Activated naive CD4-positive, alpha-beta T cell (primary cell): ENCODE measurements at places on chromosomes 12 and 14.

DNA sequence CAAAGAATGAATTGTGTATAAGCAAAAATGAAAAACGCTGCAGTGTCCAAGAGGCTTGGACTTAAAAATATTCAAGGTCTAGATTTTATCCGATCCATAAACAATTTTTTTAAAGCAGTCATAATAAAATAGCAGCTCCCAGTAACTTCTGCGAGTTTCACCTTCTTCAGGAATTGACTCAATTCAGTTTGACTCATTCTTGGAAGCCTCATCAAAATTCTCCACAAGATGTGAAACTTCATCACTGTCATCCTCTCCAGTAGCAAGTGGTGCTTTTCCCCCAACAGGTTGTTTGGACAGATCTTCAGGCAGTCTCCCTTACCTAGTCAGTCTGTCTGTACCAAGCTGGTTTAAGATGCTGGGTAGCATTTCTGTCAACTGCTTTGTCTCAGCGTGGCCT is 93.5 kb upstream of the FOXG1 start:
- no peak for DNase-seq

- DNase-seq: no peak
Observed at GRCh38 chr12:79420146-79420618, 270.6 kb downstream of the PAWR start.

DNA sequence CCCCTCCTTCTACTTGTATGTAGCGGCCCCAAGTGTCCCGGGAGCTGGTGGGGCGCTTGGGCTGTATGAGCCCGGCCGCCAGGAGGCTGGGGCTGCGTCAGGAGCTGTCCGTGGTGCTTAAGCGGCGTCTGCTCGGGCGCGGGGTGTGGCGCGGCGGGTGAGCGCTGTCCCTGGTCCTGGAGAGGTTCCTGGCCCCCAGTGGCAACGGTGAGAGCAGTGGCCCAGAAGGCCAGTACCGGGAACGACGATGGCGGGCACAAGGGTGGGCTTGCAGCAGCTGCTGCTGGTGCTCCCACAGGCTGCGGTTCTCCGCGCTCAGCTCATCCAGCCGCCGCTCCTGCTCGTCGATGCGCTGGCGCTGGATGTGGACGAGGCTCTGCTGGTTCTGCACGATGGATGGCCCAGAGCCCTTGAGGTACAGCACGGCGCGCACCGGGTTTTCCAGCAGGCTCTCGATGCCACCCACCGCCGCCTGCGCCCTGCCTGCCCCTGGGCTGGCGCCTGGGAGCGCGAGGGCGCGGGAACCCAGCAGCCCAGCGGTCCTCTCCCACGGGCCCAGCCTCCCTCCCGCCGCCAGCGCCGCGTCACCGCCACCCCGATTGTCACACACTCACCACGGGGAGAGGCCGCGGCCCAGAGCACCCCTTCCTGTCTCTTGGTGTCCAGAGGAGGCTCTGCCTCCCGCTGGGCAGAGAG is 41.9 kb upstream of the FKBP4 start:
- DNase-seq: peak; percentile 69

GRCh38 chr12:107228076-107228475 is 134.7 kb upstream of the CRY1 start:
- DNase-seq: no peak

DNA sequence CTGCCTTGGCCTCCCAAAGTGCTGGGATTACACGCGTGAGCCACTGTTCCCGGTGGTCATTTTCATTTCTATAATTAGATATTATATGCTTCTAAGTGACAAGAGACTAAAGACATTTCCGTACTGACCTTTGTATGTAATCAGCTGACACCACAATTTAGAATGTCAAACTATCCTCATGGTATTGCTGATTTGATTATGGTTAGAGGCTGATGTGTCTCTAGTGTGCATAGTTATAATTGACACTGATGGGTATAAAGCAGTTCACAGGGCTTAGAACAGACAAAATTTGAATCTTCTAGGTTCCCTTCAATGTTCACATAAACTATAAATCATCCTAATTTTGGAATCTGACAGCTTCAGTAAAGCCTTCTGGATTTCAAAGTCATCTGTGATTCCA is 192.7 kb downstream of the PTPRO start:
- DNase-seq: no peak

DNA sequence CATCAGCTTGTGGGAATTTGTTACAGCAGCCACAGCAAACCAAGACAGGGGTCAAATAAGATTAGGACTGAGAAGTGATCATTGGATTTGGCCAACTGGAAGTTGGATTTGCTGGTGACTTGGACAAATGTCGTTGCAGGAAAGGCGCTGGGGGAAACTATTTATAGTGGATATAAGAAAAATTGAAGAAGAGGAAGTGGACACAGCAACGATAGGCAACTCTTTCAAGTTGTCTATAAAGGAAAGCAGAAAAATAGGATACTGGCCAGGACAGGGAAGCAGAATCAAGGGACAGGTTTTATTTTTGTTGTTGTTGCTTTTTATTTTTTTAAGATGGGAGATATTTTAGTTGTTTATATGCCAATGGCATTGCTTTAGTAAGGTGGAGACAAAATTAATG is 56.2 kb upstream of the RTRAF start:
- no peak for DNase-seq
